ENCODE measurements at places on chromosomes 6 and 20.
A peak's percentile ranks its signal among the peaks of the same experiment; 100 is the strongest.

DNA sequence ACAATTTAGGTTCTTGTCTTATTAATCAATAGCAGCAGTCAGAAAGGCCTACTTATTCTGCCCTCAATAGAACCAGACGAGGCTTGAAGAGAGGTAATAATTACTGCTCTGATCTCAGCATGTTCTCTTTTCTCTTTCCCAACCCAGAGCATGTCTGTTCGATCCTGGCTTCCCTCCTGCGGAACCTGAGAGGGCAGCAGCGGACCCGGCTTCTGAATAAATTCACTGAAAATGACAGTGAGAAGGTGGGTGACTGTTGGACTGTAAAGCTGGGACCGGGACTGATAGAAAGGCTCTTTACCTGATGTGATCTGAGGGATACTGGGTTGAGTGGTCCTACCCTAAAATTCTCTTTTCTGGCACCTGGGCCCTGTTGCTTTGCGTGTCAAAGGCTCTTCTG lies 63.0 kb upstream of the VSTM2L start:
- DNase-seq = no peak

- no peak for DNase-seq
Measured at GRCh38 chr6:34593701-34594100, 37.6 kb upstream of the SPDEF start.

GRCh38 chr6:125931733-125932450 lies 24.7 kb upstream of the HINT3 start:
- DNase-seq = peak; percentile 43

- no peak for DNase-seq
Measured at GRCh38 chr20:539848-540247, 3.7 kb downstream of the CSNK2A1 start.

- no peak for DNase-seq
Measured at GRCh38 chr6:44332585-44332984, 9.9 kb upstream of the SPATS1 start.

- DNase-seq = no peak
Measured at GRCh38 chr20:48791014-48791413, 36.8 kb downstream of the PREX1 start.

GRCh38 chr20:45229264-45230056 lies 8.3 kb downstream of the SEMG2 start:
- peak; percentile 48 for DNase-seq

DNA sequence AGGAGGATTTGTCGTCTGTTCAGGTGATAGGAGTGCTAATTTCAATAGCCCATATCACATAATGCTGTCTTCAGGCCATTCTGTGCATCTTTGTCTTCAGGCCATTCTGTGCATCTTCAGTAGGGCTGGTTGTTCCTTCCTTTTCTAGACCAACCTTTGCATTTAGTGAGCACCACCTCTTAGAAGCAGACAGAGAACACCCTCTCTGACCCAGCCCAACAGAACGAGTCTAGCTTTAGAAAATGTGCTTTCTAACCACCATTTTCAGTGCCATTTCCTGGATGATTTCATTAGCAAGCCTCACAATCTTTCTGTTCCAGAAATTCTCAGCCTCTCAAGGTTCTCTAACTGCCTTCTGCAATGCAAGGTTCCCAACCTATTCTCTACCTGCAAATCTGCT lies 215.3 kb upstream of the KCNQ5 start:
- DNase-seq = no peak

DNA sequence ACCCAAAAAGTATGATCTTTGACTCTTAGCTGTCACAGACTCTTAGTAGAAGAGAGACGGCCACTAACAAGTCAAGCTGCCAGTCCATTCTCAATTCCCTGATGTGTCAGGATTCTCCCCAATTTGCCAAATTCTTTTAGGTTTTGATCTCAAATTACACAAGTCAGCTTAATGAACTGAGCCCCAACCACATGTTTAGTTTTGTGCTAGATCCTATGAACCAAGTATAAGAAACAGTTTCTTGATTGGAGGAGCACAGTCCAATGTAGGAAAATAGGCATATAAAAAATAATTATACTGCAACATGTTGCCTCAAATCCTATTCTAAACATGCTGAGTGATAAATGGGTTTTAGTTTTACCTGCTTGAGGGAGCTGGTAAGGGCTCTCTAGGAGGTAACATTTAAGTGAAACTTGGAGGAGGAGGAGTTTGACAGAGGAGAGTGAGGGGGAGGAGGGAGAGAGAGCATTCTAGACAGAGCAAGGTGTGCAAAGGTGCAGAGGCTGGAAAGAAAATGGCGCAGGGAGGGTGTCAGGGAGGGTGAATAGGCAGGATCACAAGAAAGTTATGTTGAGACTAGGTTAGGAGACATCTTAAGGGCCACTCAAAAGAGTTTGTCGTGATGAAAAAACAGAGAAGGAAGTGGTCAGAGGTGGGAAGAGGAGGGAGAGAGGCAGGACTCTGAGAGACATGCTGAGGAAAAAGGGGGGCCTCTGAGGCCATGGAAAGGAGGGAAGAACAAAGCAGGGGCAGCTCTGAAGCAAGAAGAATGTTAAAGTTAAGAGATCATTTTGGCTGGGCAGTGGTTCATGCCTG lies 22.8 kb upstream of the FAM83C start:
- DNase-seq = no peak

GRCh38 chr6:45483021-45483420 lies 105.3 kb upstream of the SUPT3H start:
- no peak for DNase-seq

DNA sequence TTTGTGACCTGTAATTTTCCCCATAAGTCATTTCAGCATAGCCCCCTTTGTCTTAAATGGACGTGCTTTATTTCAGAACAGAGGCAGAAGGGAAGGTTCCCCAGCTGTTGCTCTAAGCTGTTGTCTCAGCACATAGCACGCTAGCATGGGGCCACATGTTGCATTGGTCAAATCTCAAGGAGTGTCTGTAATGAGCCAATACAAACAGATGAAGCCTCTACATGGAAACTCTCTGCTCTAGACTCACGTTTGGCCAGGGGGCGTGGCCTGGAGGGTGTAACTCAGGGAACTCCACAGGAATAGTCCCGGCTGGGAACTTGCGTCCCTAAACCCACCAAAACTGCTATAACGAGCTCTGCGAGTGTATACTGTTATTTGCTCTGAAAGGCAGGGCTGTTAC lies 35.2 kb upstream of the SLC22A2 start:
- no peak for DNase-seq

DNA sequence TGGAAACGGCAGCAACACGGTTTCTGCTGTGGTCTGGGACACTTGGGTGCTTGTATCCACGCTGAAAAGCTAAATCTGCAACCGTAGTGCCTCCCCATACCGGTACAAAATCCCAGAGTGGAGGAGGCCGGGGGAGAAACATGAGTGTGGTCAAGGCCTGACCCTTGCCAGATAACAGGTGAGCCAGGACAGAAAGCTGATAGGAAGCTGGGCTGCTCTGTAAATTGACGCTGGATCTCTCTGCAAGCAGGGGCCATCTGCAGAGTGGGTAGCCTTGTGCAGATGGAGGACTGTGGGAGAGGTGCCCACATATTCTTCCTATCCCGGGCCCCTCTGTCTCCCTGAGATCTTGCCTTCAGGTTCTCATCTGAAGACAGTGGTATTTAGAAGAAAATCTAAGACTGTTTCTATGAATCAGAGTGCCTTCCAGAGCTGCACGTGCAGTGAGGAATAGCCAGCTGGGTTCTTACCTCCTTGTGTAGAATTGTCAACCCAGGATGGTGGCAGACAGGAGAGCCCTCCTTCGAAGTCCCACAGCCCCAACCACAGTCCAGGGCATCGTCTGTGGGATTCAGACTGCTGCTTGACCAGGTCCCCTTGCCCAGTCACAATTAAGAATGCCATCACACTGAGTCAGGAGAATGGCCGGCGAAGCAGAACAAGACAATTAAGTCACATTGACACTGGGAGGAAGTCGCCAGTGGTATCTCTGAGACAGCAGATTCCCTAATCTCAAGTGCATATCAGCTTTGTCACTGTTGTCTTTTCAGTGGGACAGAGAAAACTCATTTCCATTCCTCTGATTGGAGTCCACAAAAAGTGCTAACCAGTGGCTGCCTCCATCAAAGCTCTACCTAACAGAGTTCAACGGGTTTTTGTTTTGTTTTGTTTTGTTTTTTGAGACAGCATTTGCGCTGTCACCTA lies 100.0 kb upstream of the RIPOR2 start:
- no peak for DNase-seq

DNA sequence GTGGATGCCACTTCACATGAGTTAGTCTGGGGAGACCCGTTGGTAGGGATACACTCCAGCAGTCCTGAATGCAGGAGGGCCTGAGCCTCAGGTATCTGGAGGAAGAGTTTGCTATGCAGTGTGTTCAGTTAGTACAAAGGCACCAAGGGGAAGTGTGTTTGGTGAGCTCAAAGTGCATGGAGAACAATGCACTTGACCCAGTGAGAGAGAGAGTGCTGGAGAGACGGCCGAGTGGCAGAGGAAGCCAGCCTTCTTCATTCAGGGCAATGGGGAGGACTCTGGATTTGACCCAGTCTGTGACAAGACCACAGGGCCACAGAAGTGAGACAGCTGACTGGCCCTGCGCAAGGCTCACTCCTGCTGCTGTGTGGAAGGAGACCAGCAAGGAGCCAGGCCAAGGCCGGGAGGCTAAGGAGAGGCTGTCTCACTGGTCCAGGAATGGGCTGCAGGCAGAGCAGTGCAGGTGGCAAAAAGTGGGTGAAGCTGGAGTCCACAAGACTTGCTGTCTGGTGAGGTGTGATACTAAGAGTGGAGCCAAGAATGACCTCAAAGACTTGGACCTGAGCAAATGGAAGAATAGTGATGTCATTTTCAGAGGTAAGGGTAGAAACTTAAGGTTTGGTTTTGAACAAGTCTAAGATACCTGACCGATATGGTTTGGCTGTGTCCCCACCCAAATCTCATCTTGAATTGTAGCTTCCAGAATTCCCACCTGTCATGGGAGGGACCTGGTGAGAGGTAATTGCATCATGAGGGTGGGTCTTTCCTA lies 38.0 kb downstream of the PDE10A start:
- no peak for DNase-seq

DNA sequence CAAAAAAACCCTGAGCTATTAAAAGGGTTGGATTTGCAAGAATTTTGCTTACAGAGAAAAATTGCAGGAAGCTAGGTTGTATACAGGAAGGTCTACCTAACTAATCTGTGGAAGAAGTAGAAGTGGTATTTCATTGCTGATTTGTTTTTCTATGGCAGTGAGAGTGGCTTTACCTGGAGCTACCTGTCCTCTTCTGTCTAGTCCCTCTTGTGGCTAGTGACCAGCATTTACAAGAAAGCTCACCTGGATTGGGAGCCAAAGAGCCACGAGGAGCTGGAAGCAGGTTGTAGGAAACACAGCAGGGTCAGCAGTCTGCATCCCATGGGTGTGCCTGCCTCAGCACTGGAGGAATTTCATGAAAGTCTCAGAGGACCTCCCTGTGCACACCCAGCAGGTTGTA lies 120.3 kb upstream of the RALGAPA2 start:
- DNase-seq = no peak

DNA sequence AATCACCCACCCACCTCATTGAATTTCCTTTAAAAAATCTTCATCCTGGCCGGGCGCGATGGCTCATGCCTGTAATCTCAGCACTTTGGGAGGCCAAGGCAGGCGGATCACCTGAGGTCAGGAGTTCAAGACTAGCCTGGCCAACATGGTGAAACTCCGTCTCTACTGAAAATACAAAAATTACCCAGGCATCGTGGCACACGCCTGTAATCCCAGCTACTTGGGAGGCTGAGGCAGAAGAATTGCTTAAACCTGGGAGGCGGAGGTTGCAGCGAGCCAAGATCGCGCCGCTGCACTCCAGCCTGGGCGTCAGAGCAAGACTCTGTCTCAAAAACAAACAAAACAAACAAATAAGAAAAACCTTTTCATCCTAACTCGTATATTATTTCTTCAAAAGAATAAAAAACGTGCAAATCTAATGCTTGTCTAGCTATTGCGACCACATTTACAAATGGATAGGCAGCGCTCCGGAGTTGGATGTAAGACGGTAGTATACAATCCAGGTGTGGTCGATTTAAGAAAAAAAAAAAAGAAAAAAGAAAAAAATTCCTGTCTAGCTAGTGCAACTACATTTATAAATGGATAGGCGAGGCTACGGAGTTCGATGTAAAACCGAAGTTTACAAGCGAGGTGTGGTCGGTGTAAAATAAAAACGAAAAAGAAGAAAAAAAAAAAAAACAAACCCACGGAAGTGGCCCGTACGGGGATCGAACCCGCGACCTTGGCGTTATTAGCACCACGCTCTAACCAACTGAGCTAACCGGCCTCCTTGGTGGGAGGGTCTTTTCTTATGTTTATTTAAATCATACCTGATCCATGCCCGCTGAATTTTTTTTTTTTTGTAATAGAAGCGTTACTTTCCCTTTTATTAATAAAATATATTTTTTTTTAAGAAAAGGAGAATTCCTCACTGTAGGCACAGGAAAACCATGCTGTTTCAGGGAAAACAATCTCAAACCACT lies 70.7 kb upstream of the PRSS16 start:
- peak; percentile 40 for DNase-seq

- no peak for DNase-seq
Measured at GRCh38 chr20:50259705-50260478, 69.3 kb downstream of the CEBPB start.

- DNase-seq = no peak
Measured at GRCh38 chr6:110392727-110393126, 22.6 kb downstream of the DDO start.

GRCh38 chr6:337805-338368 lies 45.6 kb downstream of the DUSP22 start:
- no peak for DNase-seq

GRCh38 chr6:19478992-19479391 lies 358.2 kb upstream of the ID4 start:
- DNase-seq = no peak
